ENCODE measurements at places on chromosomes 4 and X.

DNA sequence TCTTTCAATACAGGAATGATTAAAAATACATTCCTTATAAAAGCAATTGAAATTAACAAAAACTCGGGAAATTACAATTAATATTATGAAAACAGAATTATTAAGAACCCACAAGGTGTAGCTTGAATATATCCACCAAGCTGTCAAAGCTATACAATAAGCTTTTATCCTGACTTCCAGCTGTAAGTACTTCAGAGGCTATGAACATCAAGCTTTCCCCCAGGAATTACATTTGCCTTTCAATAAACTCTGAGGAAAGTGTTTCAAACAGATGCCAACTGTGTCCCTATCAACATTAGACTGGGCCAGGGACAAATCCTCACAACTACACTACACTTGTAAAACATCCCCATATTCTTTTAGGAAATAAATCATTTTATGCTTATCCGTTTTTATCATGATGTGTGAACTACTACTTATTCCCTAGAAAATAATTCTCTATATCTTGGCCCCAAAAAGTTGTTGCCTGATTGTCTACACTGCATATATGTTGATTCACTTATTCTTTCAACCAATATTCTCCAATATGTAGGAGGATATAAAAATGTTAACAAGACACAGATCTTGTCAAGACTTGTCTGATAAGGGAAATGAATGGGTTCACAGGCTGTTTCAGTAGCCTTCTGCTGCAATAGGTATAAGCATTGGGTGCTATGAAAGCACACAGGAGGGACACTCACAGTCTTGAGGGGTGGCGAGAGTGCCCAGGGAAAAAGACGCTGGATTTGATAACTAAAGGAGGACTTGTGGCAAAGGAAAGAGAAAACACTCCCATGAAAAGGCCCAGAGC, 494.1 kb downstream of the CENPC start:
- no peak for DNase-seq

- no peak for DNase-seq
These were observed 107.9 kb downstream of the FBXW7 start for GRCh38 chr4:152427981-152428380.

- no peak for DNase-seq
These were observed 200.5 kb upstream of the CXorf66 start for GRCh38 chrX:140165849-140166248.

- DNase-seq, result no peak
These were observed 9.5 kb downstream of the HPGDS start for GRCh38 chr4:94332983-94333590.

GRCh38 chr4:148112231-148112982, 329.8 kb downstream of the NR3C2 start:
- DNase-seq, result no peak

- DNase-seq, result no peak
These were observed 3.1 kb upstream of the OCIAD2 start for GRCh38 chr4:48909697-48910096.

DNA sequence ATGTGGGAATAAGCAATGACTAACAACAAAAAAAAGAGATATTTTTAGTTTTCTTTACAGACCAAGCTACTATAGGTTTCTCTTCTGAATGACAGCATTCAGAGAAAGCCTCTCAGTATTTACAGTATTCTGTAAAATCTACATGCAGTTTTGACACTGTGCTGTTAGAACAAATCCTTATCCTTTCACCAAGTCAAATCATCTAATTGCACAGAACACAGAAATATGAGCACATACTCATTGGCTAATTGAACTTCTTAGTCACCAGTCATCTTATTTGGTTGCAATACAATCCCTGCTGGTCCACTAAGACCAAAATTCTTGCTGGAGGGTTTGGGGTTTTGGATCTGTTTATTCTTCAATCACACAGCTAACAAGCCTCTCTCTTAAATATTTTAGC, 5.7 kb downstream of the ACOT9 start:
- DNase-seq, result no peak

DNA sequence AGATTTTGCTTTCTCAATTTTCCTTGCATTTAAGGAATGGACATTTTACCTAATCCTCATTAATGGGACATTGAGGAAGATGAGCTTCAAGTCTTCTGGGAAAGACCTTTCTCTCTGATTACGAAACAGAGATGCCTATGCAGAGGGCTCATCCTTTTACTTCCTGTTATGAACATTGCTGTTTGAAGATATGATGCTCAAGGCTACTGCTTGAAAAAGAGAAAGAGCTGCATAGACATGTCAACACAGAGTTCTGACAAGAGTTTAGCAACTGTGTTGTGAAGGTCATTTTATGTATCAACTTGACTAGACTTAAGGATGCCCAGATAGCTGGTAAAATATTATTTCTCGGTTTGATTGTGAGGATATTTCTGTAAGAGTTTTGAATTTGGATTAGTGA, 13.8 kb upstream of the GNPDA2 start:
- no peak for DNase-seq

DNA sequence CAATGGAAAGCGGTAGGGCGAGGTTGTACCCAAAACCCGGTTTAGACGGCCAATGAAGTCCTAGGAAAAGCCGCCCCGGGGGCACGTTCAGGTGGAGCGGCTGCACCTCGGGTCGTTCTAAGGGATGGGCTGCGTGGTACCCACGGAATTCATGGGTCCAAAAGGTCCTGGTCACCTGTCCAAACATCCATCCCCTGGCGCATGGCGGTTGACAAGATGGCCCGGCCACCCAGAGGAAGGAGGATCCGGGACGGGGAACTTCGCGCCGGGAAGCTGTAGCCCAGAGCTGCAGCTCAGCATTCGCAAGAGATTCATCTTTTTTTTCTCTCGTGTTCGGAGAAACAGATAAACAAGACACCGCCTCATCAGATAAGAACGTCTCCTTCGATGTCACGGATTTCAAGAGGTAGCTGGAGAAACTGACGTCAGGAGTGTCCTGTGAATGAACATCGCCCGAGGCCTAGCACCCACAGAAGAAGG, 10.9 kb downstream of the PITX2 start:
- no peak for DNase-seq

DNA sequence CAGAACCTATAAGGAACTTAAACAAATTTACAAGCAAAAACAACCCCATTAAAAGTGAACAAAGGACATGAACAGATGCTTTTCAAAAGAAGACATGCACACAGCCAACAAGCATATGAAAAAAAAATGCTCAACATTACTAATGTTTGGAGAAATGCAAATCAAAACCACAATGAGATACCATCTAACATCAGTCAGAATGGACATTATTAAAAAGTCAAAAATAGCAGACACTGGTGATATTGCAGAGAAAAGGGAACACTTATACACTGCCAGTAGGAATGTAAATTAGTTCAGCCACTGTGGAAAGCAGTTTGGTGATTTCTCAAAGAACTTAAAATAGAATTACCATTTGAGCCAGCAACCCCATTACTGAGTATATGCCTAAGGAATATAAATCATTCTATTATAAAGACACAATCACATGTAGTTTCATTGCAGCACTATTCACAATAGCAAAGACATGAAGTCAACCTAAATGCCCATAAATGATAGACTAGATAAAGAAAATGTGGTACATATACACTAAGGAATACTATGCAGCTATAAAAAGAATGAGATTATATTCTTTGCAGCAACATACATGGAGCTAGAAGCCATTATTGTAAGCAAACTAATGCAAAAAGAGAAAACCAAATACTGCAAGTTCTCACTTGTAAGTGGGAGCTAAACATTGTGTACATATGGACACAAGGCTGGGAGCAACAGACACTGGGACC, 1509.4 kb downstream of the TECRL start:
- DNase-seq, result no peak

GRCh38 chrX:150477371-150477770, 91.0 kb upstream of the MTM1 start:
- DNase-seq, result no peak

DNA sequence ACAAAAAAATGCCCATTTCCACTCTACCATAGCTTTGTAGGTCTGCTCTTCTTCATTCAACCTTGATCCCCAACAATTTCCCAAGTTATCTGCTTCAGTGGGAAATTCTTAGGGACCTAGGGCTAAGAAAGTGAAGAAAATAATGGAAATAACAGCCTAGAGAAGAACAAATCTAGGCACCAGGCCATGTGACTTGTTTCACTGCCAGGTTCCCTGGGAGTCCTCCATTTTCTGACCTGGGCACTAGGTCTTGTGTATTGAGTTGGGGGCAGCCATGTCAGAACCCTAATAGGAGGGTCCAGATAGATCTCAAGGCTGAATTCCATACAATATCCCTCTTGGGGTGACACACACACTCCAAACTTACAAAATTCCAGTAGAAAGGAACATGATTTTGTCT, 194.6 kb upstream of the STK26 start:
- no peak for DNase-seq

- no peak for DNase-seq
These were observed 110.1 kb upstream of the VEGFC start for GRCh38 chr4:176902710-176903323.

- DNase-seq, result peak; percentile 42
These were observed 1.9 kb upstream of the DUSP9 start for GRCh38 chrX:153645151-153645550.

DNA sequence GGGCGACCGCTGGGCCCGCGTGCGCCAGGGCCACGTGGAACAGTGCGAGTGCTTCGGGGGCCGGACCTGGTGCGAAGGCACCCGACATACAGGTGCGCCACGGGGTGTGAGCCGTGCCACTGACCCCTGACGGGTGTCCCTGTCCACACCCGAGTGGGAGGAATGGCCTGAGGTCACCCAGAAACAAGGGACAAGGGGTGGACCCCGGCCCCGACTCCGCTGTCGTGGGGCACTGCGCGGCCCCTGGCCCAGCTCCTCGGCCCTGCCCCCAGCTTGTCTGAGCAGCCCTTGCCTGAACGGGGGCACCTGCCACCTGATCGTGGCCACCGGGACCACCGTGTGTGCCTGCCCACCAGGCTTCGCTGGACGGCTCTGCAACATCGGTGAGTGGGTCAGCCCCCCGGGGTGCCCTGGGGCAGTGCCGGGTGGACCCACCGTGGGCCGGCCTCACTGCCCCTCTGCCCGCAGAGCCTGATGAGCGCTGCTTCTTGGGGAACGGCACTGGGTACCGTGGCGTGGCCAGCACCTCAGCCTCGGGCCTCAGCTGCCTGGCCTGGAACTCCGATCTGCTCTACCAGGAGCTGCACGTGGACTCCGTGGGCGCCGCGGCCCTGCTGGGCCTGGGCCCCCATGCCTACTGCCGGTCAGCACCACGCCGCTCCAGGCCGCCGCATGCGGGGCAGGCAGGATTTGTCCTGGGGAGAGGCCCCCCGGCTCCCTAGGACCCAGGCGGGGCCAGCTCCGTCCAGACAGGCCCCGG, 2.8 kb downstream of the HGFAC start:
- DNase-seq, result no peak

DNA sequence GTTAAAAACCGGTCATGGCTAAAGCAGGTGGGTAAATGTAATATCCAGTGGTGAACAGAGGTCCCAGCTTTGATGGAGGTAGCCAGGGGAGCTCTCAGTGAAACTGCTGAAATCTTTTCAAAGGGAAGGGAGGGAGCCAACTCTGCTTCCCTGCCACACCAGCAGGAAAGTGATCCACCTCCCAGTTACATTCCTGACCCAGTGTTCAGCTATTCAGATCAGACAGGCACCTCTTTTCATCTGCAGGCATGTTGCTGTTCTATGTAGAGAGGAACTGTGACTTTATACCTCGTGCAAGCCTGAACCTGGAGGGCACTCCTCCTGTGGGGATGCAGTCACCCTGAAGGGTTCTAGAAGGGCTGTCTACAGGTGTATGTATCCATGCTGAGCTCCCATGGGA, 37.6 kb downstream of the DCLK2 start:
- DNase-seq, result no peak

DNA sequence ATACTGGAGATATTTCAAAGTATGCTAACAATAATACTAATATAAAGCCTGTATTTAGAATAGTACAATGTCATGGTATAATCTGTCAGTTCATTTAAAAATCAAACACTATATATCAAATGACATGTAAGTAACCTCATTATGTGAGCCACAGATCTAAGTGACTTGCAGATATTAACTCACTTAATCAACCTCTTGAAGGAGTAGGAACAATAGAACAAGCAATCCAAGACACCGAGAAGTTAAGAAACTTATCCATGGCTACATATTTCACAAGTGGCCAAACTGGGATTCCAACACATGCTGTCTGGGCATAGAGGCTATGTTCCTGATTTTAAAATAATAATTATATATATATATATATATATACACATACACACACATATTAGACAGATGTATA, 554.0 kb downstream of the ARAP2 start:
- DNase-seq, result no peak

Data from sciatic nerve (tissue), 2 donors.